ENCODE measurements at places on chromosomes 1 and 21. TPM values are rescaled to one million over a fixed set of nuclear protein-coding genes. Genes with fewer than 3 reads are reported as not detected.

DNA sequence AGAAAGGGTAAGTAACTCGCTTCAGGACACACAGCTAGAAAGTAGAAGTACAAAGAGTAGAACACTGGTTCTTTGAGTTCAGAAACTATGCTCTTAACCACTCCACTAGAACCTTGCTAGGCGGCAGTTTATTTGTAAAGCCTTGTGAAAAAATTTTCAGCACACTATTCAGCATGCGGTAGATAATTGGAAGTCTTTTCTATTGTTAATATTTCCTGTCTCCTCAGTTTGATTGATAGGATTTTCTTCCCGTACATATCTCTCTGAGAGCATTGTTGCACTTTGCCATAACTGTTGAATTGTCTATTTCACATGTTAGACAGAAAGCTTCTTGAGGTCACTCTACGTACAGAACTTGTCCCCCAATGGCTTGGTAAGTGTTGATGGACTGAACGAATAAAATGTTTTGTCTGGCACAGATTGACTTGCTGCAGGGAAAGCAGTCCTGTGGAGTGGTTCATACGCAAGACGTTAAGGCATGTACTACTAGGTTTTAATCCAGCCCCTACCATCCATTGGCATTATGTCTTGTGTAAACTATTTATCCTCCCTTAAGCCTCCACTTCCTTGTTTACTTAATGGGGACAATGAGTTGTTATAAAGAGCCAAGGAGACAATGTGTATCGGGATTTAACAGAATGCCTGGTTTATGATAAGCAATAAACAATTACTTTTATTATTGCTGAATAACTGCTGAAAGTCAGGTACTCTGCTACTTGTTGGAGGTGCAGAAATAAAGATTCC is 35.8 kb downstream of the C1orf21 start:
- no peaks in the 10 kb centered on the region for H3K27me3 ChIP-seq
- DNase-seq = no peak
- H3K36me3 ChIP-seq = no peaks in the 10 kb centered on the region
- H3K4me1 ChIP-seq = peaks cover 25% of the 10 kb centered on the region
- H3K27ac ChIP-seq = no peak overlapping the region
- H3K4me3 ChIP-seq = no peak overlapping the region

CDC7 gene
- 5.0 TPM for total RNA-seq

KLHDC7A gene
- not detected for total RNA-seq

DNA sequence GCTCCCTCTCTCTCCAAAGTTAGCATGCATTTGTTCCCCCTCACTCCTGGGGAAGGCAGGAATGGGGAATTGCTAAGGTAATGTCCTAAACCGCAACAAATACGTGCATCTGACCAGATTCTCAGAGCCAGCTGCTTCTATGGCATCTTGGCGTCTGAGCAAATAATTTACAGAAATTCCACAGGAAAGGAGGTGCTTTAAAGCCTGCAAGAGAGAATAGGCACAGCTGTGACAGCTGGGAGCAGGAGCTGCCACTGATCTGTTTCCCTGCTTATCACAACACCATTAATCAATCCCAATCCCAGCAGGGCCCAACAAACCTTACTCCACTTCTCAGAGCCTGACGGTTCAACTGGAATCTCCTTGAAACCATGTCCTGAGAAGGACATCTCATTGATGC is 83.5 kb upstream of the ZNF281 start:
- DNase-seq = no peak
- H3K27me3 ChIP-seq = no peaks in the 10 kb centered on the region
- no peak overlapping the region for H3K4me3 ChIP-seq
- H3K4me1 ChIP-seq = no peaks in the 10 kb centered on the region

NCAM2 gene
- 8.6 TPM for total RNA-seq

GRCh38 chr1:96995351-96995750 is 273.8 kb downstream of the PTBP2 start:
- no peak overlapping the region for H3K4me3 ChIP-seq
- no peaks in the 10 kb centered on the region for H3K27me3 ChIP-seq
- DNase-seq = no peak
- H3K27ac ChIP-seq = no peak overlapping the region
- H3K4me1 ChIP-seq = peaks cover 12% of the 10 kb centered on the region

DNA sequence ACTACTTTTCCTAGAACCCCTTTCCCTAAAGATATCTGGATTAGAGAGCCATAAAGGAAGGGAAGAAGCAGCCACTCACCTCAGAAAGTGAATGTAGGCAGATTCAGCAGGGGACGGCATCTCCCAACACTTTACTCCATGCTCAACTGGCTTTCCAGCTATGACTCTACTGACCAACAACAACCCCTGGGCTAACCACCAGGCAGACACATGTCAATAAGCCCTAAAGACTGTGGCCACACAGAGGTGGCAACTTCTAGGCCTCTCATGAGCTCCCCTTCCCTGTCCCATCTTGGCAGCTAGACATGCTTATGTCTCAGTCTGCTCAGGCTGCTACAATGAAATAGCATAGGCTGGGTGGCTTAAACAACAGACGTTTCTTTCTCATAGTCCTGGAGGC is 214.0 kb upstream of the ZP4 start:
- no peaks in the 10 kb centered on the region for H3K36me3 ChIP-seq
- H3K4me1 ChIP-seq = peaks cover 9% of the 10 kb centered on the region
- no peak overlapping the region for H3K27ac ChIP-seq
- DNase-seq = no peak
- no peaks in the 10 kb centered on the region for H3K27me3 ChIP-seq
- H3K4me3 ChIP-seq = no peak overlapping the region

ST7L gene
- total RNA-seq = 68.0 TPM

DNA sequence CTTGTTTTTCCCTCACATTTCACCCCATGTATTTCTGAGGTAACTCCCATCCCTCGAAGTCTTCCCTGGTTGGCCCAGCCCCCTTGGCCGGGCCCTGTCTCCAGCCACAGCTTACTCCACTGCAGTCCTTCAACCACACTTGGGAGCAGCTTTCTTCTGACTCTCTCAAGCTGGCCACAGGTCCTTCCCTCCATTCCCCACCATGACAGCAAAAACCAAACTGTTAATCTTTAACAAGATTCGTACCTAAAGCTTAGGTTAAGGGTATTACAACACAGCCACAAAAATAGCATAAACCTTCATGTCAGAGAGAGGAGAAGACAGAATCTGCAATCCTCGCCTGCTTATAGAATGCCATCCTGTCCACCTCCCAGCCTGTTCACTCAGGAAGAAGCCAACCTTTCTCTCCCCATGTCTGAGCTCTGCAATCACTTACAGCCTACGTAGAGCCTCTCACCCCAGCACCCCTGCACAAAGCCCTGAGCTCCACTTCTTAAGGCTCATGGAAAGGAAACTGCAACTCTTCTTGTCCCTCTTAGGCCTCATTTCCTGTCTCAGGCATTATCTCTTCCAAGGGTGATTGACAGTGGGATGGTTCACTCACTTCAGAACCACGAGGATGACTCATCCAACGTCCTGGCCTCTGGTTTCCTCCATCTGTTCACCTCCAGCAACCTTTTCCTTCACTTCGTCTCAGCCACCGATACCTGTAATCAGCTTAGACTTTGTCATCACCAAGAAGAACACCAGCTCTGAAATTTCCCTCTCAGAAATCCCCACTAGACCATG is 72.8 kb downstream of the CD2 start:
- H3K27me3 ChIP-seq = no peaks in the 10 kb centered on the region
- no peak overlapping the region for H3K27ac ChIP-seq
- no peaks in the 10 kb centered on the region for H3K4me1 ChIP-seq

GRCh38 chr1:19411612-19412011 is 73.7 kb downstream of the CAPZB start:
- no peak for DNase-seq
- peaks cover 99% of the 10 kb centered on the region for H3K4me1 ChIP-seq
- H3K27ac ChIP-seq = peak overlapping the region; percentile 88
- no peak overlapping the region for H3K4me3 ChIP-seq
- no peaks in the 10 kb centered on the region for H3K27me3 ChIP-seq

DNA sequence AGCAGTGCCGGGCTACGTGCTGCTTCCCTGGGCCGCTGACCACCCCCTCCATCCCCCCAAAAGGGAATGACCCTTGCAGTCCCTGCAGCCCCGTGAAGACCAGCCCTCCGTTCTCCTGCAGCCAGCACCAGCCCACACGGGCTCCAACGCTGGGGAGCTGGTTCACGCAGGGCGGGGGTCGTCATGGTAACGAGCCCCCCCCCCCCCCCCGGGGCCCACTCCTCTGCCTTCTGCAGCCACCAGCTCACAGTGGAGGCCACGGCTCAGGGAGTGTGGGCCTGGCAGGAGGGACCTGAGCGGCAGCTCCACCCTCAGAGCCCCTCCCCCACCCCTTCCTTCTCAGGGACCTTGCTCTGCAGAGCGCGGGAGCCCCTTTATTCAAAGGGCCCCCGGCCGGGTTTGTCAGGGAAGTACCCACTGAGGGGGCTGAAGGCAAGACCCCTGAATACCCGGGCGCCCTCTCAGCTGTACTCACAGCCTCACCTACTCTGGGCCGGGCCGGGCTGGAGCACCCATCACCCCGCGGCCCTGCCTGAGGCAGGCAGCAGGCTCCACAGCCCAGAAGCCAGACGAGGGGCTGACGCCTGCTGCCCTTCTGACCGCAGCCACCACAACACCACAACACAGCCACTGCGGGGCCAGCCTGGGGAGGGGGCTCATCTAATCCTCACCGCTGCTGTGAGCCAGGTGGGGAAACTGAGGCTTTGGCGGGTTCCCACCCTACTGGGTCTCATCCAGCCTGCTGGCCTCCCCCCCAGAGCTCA is 12.6 kb downstream of the MEGF6 start:
- peaks cover 19% of the 10 kb centered on the region for H3K27me3 ChIP-seq
- no peaks in the 10 kb centered on the region for H3K36me3 ChIP-seq
- DNase-seq = no peak
- no peak overlapping the region for H3K27ac ChIP-seq
- no peak overlapping the region for H3K4me3 ChIP-seq

- H3K27me3 ChIP-seq = no peaks in the 10 kb centered on the region
- no peaks in the 10 kb centered on the region for H3K4me1 ChIP-seq
- H3K36me3 ChIP-seq = no peaks in the 10 kb centered on the region
Observed at GRCh38 chr1:225329041-225329440, 98.8 kb downstream of the LBR start.

DNA sequence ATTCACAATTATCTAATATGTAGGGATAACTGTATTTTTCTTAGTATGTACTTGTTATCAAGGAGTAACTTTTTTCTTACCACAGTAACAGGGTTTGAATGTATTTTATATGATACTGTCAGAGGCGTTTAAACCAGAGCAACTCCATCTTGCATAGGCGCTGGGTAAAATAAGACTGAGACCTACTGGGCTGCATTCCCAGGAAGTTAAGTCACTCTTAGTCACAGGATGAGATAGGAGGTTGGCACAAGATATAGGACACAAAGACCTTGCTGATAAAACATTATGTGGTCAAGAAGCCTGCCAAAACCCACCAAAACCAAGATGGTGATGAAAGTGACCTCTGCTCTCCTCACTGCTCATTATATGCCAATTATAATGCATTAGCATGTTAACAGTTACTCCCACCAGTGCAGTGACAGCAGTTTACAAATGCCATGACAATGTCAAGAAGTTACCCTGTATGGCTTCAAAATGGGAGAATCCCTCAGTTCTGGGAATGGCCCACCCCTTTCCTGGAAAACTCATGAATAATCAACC is 64.8 kb downstream of the RPE65 start:
- no peaks in the 10 kb centered on the region for H3K27me3 ChIP-seq
- H3K4me1 ChIP-seq = peaks cover 18% of the 10 kb centered on the region
- no peak for DNase-seq
- no peak overlapping the region for H3K4me3 ChIP-seq
- no peaks in the 10 kb centered on the region for H3K36me3 ChIP-seq
- peak overlapping the region; percentile 75 for H3K27ac ChIP-seq

SPAG17 gene
- not detected for total RNA-seq

C1orf105 gene
- not detected for total RNA-seq

DNA sequence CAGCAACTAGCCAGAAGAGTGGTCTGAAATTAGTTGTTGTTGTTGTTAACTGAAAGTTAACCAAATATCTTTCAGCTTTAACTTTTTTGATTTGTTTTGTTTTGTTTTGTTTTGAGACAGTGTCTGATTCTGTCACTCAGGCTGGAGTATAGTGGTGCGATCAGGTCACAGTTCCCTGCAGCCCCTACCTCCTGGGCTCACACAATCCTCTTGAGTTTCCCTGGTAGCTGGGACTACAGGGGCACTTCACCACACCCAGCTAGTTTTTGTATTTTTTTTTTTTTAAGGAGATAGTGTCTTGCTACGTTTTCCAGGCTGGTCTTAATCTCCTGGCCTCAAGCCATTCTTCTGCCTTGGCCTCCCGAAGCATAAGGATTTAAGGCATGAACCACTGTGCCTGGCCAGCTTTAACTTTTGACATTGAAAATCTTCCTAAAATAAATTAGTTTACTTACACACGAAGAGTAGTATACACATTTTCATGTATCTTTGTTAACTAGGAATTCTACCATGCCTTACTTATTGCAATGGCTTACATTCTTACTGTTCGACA is 45.0 kb downstream of the GNG12 start:
- no peak overlapping the region for H3K27ac ChIP-seq
- peaks cover 31% of the 10 kb centered on the region for H3K4me1 ChIP-seq
- H3K27me3 ChIP-seq = no peaks in the 10 kb centered on the region
- H3K4me3 ChIP-seq = no peak overlapping the region
- H3K36me3 ChIP-seq = no peaks in the 10 kb centered on the region
- no peak for DNase-seq

DNA sequence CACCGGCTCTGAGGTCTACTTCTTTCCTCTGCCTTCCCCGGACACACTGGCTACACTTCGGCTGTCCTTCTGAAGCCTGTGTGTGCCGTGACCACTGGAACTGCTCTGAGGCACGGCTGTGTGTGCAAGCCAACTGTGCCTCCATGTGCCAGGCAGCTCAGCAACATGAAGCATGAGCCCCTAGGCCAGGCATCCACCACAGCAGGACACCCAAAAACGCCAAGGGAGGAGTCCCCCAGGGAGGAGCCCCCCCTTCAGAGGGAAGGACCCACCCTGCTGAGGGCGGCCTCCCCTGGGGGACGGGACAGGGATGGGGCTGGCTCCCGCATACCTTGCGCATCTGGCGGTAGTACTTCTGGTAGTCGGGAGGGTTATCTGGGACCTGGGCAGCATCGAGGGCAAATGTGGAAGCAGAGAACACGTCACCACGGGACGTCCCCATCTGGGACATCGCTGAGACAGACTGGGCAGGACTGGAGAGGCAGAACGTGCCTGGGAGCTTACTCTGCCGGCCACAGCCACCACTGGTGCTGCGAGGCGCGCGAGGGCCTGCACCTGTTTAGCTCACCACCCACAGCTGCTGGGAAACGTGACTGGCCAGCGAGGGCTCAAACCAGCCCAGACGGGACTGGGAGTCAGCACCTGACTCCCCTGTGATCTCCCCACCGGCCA is 20.5 kb downstream of the LSS start:
- no peak overlapping the region for H3K4me3 ChIP-seq
- H3K27ac ChIP-seq = no peak overlapping the region
- H3K36me3 ChIP-seq = peaks cover 97% of the 10 kb centered on the region
- peak; percentile 55 for DNase-seq

- no peak overlapping the region for H3K27ac ChIP-seq
- H3K36me3 ChIP-seq = peaks cover 8% of the 10 kb centered on the region
- no peaks in the 10 kb centered on the region for H3K27me3 ChIP-seq
- DNase-seq = no peak
- no peaks in the 10 kb centered on the region for H3K4me1 ChIP-seq
Observed at GRCh38 chr1:20875198-20875973, 88.3 kb upstream of the HP1BP3 start.

All from sigmoid colon (tissue), 7 donors.